Glutamatergic neuron (in vitro differentiated cells): ENCODE measurements at places on chromosomes 6 and 20. TPM values are rescaled to one million over a fixed set of nuclear protein-coding genes. Genes with fewer than 3 reads are reported as not detected.

The CLPSL1 gene
- total RNA-seq, result not detected

The SASH1 gene
- 5.0 TPM for total RNA-seq

The SLC52A3 gene
- total RNA-seq, result not detected

The HLA-DQB1 gene
- not detected for total RNA-seq

The FLOT1 gene
- 191 TPM for total RNA-seq

The PSORS1C1 gene
- not detected for total RNA-seq

The ASXL1 gene
- total RNA-seq, result 85.1 TPM

The SLC2A10 gene
- 0.37 TPM for total RNA-seq

The RAB44 gene
- total RNA-seq, result not detected
